ENCODE measurements at places on chromosomes 2 and 18.

DNA sequence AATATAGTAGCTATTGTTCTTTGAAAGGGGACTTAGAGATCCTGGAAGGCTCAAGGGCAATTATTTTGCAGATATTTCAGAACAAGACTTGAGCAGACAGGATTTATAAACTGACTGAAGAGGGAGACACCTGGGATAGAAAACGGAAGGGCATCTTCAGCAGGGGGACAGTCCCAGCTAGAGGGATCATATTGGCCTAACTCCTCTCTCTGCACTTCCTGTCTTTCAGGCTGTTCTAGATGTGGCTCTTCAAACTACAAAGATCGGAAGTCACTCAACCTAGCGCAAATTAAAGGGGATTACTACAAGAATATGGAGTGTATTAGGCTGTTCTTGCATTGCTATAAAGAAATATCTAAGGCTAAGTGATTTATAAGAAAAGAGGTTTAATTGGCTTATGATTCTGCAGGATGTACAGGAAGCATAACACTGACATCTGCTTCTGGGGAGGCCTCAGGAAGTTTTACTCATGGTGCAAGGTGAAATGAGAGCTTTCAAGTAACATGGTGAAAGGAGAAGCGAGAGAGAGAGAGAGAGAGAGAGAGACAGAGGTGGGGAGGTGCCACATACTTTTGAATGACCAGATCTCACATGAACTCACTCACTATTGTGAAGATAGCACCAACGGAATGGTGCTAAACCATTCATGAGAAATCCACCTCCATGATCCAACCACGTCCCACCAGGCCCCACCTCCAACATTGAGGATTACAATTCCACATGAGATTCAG, 5.3 kb upstream of the CTIF start:
- DNase-seq, result no peak

DNA sequence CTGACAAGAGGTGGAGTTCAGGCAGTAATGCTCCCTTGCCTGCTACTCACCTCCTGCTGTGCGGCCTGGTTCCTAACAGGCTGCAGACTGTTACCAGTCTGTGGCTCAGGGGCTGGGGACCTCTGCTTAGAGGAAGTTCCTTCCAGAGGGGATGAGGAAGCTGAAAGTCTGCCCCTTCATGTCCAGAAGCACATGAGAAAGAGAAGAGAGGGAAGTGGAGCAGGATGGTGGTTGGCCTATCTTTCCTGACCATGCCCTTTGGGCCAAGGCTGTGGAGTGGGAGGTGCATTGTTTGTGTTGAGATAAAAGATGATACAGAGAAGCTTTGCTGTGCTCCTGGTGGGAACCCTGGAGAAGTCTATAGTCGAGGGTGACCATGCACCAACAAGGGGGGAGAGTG, 112.5 kb downstream of the LPIN1 start:
- DNase-seq, result no peak

- no peak for DNase-seq
Observed at GRCh38 chr18:28823506-28824182, 646.7 kb upstream of the CDH2 start.

GRCh38 chr2:160343404-160343803, 143.3 kb upstream of the ITGB6 start:
- no peak for DNase-seq

DNA sequence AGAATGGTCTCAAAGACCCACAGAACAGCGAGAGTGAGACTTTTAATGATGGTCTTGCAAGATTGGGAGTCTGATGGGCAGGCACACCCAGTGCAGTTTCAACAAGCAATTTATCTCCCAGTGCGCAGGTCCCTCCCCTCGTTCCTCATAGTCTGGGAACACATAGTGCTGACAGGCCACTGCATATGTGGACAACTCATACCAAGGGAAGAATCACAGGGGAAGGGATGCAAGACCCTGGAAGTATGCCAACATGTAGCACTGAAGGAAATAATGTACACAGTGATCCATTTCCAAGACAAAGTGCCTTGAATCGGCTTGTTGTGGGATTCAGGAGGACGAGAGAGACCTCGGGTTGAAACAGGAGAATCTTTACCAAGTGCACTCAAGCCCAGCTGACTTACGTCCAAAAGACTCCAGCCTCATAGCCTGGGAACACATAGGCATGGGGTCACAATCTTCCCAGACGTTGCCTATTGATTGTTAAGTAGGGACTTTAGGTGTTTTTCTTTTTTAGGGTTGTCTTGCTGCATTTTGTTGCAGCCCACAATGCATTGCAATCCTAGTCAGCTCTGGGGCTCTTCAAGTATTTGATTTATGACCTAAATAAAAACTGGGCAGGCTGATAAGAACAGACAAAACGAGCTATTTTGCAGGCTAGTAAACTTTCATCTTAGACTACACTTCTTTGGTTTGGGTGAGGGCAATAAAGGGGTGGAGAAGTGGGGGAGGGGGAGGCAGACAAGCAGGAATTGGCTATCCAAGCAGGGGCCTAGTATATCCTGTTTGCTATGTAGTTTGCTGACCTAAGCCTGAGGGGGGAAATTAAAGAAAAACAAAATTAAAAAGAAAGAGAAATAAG, 24.7 kb upstream of the SERPINB5 start:
- DNase-seq, result no peak

Data from thoracic aorta (tissue), 2 donors.